ENCODE measurements at places on chromosomes 12 and 14. TPM values are rescaled to one million over a fixed set of nuclear protein-coding genes. Genes with fewer than 3 reads are reported as not detected.

CCDC196 gene
- not detected for total RNA-seq

MANSC1 gene
- total RNA-seq, result 2.5 TPM

NT5DC3 gene
- total RNA-seq, result 5.2 TPM

IL22 gene
- not detected for total RNA-seq

EIF4B gene
- 501 TPM for total RNA-seq

SLC17A8 gene
- not detected for total RNA-seq

KRT75 gene
- total RNA-seq, result not detected

DPF3 gene
- total RNA-seq, result 7.9 TPM

KRT80 gene
- total RNA-seq, result 0.38 TPM

TAS2R13 gene
- total RNA-seq, result 0.32 TPM

DNA sequence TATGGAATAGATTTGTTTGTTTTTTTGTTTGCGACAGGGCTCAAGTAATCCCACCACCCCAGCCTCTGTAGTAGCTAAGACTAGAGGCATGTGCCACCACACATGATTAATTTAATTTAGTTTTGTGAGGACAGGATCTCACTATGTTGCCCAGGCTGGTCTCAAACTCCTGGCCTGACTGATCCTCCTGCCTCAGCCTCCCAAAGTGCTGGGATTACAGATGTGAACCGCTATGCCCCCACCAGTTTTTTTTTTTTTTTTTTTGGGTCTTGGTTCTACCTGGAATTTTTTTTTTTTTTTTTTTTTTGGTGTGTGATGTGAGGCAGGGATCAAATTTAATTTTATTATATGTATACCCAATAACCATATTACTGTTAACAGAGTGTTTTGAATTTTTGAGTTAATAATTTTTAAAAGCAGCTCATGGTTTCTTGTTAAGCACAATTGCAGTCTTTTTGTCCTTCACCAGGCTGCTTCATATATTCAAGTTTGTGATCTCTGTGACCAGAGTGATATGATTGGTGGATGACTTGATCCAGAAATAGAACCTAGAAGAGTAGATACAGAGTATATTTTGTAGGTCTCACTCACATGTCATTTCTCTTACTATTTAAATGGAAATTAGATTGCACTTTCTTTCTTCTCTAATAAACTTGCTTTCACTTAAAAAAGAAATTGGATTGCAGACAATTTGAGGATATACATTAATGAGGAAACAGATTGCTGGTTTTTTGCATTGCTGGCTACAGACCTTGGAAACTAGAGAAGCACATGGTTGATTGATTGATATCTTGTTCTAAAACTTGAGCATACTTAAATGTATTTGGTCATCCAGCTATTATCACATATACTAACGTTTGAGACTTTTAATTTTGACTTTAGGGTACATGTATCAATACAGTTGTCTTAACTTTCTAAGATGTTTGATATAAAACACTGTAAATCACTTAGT lies 13.2 kb downstream of the ADIPOR2 start:
- DNase-seq, result no peak

DNA sequence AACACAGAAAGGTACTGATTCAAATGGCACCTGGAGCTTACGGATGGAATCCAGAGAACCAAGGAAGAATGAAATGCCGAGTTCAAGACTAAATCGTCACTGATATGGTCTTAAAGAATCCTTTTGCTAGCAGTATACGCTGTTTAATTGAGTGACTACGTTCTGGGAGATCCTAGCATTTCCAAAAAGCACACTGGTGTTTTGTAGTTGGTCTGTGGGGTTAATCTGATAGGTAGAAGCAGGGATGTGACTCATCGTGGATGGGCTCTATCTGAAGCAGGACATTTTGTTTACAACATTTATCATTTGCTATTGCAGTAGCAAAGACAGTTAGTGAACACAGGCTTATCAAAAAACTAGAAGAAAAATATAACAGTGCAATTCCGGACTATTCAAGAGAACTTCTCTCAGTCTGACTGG lies 169.2 kb upstream of the HMGA2 start:
- no peak for DNase-seq

- DNase-seq, result peak; percentile 28
Measured at GRCh38 chr14:58455593-58456265, 28.2 kb downstream of the KIAA0586 start.

DNA sequence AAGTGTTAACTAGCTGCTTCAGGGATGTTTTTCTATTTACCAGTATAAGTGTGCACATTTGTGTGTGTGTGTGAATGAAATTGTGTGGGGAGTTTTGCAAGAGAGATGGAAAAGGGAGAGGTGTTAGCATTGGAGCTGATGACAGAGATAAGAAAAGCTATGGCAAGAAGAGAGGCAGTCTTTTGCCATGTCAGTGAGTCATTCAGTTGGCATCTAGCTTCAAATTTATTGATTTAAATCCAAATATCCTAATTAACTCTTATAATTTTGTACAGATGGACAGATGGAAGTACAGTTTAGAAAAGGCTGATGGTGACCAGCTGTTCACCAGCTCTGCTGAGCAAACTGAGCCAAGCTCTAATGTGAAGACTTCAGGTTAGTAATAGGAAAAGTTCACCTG lies 3.3 kb upstream of the BHLHE41 start:
- peak; percentile 36 for DNase-seq

- peak; percentile 56 for DNase-seq
Measured at GRCh38 chr12:88896958-88897357, 316.7 kb upstream of the KITLG start.

DNA sequence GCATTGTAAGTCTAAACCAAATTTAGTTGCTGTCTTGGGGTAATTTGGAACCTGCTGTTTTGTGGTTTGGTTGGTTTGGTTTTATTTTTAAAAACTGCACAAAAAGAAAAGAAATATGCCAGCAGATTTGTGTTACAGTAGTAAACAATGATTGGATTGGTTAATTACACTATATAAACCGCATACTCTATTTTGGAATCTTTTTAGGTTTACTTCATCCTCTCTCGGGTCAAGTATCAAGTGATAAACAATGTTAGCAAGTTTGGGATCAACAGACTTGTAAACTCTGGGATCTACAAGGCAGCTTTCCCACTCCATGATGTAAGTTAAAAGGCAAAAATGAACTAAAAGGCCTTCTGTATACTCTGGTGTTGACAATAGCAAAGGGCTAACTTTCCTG lies 132.4 kb downstream of the ANO6 start:
- no peak for DNase-seq

DNA sequence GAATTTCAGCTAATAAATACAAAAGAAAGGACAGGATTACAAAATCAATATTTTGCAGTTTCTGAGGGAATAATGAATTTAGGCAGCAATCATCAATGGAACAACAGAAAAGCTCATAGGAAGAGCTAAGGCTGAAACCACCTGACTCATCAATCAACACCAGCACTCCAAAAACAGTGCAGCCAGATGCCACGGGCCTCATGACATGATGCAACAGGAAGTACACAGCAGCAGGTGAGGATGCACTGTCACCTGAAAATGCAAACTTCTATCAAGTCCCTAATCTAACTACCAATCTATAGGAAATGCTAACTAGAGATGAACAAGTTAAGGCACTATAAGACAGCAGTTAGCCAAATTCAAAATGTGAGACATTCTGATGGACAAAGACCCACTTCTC lies 21.7 kb downstream of the GNS start:
- DNase-seq, result no peak

DNA sequence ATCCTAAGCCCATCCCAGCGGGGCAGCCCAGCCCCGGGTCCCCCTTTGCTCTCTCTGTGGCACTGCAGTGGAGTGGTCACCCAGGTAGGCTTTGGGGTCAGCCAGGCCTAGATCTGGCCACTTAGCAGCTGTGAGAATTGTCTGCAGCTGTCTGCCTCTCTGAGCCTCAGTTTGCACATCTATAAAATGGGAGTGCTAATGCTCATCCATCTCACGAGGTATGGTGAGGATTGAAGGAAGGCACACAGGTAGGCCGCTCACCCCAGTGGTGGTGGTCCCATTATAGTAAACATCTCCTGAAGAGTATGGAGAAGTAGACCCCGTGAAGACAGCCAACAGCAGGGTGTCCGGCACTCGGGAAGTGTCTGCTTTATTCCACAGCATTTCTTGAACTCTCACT lies 9.2 kb downstream of the FOXN4 start:
- DNase-seq, result no peak

- peak; percentile 8 for DNase-seq
Measured at GRCh38 chr12:28794786-28795185, 354.3 kb upstream of the FAR2 start.

DNA sequence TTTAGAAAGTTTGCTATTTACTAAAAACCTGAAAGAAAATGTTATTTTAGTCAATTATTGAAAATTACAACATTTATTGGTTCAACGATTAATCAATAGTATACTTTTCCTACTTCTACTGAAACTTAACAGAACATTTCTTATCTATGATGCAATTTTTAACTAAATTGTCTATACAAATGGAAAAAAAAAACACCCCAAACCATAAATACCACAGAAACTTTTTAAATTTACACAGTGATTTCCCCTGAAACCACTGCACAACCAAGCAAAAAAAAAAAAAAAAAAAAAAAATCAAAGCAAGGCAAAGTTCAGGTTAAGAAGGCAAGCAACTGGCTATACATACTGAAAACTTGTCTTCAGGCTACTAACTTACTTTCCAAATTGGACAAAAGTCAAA lies 71.9 kb upstream of the POC1B start:
- DNase-seq, result no peak

DNA sequence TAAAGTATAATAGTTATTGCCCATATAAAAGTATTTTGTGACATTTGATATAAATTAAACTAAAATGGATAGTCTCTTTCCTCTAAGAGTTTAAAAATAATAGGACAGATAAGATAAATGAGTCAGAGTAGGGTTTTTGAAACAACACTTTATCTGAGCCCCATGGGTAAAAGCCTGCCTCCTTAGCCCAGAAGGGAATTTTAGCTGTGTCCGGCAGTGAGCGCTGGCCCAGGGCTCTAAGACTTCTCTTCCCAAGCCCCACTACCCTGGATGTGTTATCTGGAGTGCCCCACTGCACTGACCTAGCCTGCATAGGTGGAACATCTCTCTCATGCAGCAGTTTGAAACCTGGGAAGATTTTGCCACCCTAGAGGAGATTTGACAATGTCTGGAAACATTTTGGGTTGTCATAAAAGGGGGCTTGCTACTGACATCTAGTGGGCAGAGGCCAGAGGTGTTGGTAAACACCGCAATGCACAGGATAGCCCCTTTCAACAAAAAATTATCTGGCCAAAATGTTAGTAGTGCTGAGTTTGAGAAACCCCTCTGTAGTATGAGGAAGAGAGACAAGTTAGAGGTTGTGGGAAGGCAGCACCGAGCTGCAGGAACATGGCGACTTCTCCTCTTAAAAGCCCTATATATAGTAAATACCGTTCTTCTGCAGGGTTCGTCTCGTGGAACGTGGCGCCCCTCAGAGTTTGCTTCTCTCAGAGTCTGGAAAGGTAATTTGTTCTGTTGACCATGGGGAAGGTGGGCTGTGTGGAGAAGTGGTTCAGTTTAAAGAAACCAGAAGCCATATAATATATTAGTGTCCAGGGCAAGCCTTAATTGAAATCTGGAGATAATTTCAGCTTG lies 29.3 kb upstream of the ATF1 start:
- DNase-seq, result peak; percentile 56

DNA sequence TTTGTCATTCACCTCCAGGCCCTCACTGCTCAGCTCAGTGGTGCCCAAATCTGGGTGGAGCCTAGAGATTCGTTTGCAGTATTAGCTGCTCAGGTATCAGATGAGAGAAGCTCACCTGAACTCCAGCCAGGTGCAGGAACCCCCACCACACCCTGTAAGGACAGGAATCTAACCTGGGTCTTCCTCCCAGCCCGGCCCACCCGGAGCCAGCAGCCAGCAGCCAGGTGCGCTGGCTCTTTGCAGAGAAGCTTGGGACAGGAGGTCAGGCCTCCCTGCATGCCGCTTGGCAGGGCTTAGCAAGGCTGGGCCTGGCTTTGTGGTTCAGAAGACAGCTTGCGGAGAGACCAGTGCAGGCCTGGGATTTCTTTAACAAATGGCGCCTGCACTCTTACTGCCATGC lies 125.6 kb upstream of the MYL2 start:
- no peak for DNase-seq

GRCh38 chr12:18262514-18262913 lies 1.2 kb downstream of the PIK3C2G start:
- DNase-seq, result no peak

GRCh38 chr14:82778601-82779000 lies 1244.9 kb upstream of the SEL1L start:
- DNase-seq, result no peak

- DNase-seq, result peak; percentile 67
Measured at GRCh38 chr12:88577537-88577936, 2.7 kb downstream of the KITLG start.

DNA sequence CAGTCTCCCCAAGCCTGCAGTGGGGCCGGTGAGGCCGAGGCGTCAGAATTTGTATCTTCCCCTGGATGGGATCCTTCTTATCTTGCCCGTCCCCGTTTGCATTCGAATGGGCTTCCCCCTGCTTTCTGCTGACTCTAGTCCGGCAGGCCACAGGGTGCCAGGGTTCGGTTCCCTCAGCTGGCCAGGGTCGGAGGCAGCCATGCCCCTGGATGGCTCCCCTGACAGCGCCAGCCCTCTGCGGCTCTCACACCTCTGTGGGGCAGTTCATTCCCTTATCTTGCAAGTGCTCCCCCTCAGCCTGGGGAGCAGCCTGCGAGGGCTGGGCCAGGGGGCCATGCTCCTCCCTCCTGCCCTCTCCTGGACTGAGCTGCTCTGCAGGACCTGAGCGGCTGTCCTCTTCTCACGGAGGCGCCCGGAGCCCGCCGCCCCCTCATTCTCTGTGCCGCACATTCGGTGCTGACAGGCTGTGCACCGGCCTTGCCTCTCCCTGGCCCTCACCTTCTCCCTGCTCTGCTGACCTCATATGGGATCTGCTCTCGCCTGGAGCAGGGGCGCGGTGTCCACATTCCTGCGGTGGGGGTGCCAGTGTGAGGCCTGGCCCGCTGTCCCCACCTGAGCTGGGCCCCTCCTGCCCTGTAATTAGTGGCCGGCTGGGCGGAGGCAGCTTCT lies 32.8 kb downstream of the KIF26A start:
- no peak for DNase-seq

DNA sequence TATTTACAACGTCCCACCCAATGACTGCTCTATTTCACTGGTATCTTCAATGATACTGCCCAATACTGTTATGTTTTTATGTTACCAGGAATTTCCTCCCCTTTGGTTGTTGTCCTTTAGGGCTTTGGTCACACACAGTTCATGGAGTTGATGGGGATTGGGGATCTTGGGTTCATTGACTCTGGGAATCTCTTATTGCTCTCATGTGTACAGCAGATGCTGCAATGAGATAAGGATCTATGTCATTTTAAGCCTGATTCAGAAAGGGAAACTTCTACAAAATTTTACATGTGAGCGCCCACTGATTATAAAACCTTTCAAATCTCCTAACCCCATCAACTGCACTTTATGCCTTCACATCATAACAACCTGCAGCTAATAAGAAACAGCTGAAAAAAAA lies 67.2 kb downstream of the FAR2 start:
- DNase-seq, result no peak

GRCh38 chr12:109685574-109686447 lies 27.8 kb upstream of the FAM222A start:
- no peak for DNase-seq

GRCh38 chr12:40692765-40693206 lies 547 bp downstream of the CNTN1 start:
- DNase-seq, result peak; percentile 6
